Choroid plexus epithelial cell (primary cell): ENCODE measurements at places on chromosomes 5 and 9.
A peak's percentile ranks its signal among the peaks of the same experiment; 100 is the strongest.

- DNase-seq = no peak
Observed at GRCh38 chr5:172379481-172379880, 74.8 kb downstream of the SH3PXD2B start.

GRCh38 chr5:122076669-122077365 lies 1.2 kb downstream of the LOX start:
- DNase-seq = peak; percentile 90

DNA sequence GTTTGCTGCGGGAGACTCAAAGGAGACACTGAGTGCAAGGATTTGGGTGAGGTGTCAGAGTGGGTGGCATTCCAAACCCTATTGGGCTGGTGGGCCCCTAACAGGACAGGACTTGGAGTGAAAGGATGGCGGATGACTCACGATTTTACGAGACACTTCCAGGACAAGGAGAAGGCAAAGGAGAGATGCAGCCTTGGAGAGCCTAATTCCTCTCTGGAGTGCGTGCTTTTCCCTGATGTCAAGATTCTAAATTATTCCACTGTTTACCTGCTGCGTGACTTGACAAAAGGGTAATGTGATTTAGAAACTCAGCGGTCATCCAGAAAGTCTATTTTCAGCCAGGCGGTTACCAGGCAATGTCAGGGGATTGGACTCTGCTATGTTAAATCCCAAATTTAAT lies 41.6 kb upstream of the CD180 start:
- no peak for DNase-seq

DNA sequence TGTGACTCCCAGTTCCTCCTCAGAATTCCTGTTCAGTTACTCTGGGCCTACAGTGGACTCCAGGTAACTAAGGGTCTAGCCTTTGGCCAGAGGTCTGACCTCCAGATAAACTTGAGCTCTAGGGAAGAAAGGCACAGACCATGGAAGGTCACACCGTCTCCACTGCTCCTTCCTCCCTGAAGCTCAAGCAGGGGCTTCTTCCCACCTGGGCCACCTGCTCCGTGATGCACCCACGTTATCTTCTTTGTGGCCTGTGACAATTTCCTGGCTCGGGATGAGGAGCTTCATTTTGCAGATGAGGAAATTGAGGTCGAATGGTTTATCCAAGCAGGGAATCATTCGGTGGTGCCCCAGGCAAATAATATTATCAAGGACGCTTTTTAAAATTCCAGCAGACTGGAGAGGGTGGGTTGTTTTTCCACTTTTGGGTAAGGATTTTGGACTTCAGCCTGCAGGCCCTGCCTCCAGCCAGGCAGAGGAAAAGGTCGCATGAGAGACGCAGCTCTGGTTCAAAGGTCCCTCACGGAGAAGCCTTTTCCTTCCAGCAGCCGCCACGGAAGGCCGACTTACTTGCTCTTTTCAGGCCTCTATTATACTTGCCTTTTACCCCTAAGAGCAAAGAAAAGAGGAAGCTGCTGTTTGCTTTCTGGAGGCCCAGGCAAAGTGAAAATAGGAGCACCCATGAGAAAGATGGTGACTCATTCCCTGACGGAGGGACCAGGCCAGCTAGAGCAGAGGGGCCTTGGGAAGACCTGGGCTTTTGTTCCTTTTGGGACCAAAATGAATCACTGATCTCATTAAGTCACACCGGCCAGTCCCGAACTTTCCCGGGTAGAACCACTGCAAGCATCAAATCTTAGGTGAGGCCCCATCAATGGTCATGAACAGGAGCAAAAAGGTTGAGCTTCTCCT lies 22.8 kb upstream of the DUSP1 start:
- DNase-seq = peak; percentile 63

GRCh38 chr5:103016167-103016566 lies 103.8 kb downstream of the GIN1 start:
- no peak for DNase-seq

DNA sequence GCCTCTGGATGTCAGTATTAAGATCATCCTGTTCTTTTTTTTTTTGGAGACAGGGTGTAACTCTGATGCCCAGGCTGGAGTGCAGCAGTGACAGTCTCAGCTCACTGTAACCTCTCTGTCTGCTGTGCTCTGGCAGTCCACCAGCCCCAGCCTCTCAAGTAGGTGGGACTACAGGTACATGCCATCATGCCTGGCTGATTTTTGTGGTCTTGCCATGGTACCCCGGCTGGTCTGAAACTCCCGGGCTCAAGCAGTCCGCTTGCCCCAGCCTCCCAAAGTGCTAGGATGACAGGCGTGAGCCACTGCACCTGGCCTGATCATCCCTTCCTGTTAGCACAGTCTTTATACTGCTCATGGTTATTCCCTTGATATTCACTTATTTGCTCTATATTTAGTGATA lies 3.5 kb downstream of the KDM4C start:
- DNase-seq = no peak
